Right forelimb (tissue), 1 donor: ENCODE measurements at places on chromosomes 1 and 21.

GRCh38 chr1:195236991-195237889, 1371.0 kb downstream of the KCNT2 start:
- no peak for DNase-seq

DNA sequence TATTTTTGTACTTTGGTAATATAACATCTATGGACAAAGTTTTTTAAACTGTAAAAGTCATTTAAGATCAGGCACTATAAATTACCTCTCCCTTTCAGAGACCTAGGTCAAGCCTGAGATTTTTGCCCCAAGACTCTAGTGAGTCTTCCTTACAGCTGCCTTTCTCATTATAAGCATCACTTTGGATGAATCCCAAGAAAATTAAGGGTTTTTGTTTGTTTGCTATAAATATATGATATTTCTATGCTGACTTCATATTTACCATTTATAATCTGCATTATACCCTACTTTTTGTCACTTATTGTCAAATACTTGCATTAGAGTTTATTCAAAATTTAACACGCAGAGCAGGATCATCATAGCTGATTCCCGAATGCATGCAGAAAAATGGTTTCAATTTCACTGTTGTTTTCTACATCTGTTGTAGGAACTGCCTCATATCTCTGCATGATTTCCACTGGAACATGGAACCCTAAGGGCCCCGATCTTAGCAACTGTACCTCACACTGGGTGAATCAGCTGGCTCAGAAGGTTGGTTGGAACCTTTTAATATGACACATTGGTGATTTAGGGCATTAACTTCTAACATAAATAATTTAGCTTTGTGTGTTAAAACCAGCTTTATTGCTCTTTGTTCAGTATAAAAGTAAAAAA, 150.0 kb downstream of the ADGRL2 start:
- DNase-seq = no peak

DNA sequence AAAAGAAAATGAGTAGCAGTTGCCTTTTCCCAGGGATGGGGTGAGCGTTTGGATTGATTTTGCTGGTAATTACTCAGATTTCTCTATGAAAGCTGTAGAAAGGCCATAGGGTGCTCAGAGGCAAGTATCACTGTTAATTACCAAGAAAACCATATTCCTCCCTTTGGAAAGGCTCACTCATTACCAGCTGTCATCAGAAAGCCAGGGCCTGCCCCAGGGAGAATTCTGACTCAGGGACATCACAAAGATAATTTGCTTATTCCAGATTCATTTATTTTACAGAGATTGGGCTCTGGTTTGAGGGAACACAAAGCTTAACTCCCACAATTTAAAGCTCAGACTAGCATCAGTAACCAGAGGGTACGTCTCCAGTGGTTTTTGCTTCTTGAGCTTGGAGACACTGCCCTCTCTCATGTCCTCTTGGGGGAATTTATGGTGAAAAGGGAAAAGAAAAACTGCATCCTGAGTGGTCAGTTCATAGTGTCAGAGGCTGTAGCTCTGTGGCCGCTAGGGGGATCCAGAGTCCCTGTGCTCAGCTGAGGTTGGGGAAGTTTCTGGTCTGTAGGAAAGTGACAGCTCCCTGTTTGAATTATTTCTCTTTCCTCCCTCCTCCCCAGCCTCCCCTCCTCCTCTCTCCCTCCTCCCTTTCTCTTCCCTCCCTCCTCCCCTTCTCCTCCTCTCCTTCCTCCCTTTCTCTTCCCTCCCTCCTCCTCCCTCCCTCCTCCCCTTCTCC, 204.3 kb downstream of the KCNJ6 start:
- peak; percentile 79 for DNase-seq

DNA sequence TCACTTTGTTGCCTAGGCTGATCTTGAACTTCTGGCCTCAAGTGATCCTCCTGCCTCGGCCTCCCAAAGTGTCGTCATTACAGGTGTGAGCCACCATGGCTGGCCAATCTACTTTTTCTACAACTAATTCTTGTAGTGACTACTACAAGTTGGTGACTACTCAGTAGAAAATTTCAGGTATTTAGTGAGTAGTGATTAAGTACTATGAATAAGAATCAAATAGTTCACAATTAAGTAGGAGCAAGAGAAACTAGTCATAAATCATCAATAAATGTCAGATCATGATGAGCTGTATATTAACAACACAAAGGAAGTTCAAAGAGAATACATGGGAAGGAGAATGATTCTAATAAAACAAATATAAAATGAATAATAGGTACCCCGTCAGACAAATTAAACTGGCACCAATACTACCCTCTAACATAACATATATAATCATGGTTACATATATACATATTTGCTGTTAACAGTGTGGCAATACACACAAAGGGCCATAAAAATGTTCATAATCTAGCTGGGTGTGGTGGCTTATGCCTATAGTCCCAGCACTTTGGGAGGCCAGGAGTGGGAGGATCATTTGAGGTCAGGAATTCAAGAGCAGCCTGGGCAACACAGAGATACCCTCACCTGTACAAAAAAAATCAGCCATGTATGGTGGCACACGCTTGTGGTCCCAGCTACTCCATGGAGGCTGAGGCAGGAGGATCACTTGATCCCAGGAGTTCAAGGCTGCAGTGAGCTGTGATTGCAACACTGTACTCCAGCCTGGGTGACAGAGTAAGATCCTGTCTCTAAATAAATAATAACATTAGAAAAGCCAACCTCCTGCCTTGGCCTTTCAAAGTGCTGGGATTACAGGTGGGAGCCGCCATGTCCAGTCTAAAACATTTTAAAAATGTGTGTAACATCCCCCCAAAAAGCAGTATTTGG, 19.1 kb downstream of the YY1AP1 start:
- no peak for DNase-seq

DNA sequence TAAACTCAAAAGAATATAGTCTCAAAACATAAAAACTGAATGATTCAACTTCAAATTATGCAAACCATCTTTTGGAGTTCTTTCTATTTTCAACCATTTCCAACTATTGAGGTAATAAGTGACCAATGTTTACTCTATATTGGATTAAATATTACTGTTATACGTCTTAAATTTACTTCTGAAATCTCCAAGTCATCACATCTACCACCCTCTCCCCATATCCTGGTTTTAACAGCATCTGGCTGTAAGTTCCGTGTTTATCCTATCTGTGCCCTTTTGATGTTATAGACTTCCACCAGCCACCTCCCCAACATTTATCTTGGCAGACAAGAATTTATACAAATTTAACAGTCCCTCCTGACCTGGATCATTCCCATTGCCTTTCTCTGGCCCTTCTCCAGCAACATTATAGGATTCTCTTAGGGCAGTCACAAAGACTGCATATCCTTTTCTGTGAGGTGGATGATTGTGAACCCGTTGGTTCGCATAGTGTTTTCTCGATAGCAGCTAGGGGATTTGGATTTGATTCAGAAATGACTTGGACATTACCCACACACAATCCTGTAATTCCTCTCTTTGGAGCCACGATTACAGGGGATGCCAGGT, 313.4 kb upstream of the FMN2 start:
- DNase-seq = no peak

- DNase-seq = no peak
Observed at GRCh38 chr1:23977854-23978191, 2.3 kb downstream of the SRSF10 start.
